Breast epithelium (tissue), 4 donors: ENCODE measurements at places on chromosomes 2 and 18.

DNA sequence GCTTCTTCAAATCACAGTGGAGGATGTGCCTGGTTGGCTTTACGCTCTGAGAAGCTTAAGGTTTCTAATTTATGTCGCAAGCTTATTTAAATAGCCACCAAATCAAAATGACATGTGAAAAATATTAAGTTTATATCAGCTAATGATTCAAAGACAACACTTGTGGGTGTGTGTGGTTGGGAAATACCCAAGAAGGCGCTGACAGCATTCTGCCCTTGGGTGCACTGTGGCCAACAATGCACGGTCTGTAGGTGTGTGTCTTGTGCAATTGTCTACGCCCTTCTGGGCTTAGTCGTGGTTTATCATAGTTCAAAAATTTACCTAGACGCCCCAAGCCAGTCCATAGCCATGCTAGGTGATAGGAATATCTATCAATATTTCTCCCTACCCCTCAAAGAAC is 60.9 kb downstream of the KCTD1 start:
- DNase-seq: no peak

GRCh38 chr2:28168376-28168775 is 224.3 kb upstream of the FOSL2 start:
- DNase-seq: no peak

DNA sequence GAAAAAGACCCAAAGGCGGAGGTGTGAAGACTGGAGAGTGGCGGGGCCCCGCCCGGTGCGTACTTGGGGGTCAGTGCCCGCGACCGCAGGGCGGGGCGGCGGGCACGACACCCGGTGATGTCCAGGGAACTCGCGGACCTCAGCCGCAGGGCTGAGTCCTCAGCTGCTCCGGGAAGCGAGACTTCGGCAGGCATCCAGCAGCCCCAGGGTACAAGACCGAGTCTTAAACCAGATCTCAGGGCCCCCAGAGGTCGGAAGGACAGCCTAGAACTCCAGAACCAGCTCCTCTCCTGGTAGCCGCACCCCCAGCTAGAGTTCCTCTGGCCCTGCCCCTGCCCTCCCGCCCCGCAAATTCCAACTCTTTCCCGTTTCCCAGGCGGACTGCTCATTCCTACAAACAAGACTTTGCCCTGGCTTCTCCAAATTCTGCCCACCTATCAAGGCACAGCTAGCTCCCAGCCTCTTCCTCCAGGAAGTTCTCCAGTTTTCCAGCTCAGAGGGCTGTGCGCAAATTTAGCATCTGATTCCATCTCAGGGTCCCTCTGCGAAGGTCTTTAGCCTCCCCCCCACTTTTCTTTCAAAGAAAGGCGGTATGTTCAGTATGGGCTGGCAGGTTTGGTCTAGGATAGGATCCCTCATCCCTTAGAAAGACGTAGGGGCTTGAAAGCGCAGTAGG is 26.0 kb upstream of the NOTO start:
- DNase-seq: no peak

GRCh38 chr2:97718051-97718882 is 4.9 kb downstream of the ZAP70 start:
- DNase-seq: no peak

DNA sequence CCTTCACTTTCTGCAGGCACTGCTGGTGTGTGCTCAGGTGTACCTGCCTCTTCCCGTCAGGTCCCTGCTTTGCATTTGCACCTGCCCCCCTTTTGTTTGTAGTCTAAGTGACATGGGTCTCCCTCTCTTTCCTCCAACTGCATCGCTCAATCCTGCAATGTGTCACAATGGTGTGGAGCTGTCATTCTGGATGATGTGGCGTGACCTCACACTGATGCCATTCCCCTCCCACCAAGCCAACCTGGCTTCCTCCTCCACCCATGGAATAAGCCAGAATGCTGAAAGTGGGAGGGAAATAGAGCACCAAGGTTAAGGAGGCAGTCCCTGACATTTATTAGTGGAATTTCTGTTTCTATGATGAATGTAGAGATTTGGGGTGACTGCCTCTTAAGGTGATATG is 156.7 kb downstream of the ZBTB7C start:
- no peak for DNase-seq

DNA sequence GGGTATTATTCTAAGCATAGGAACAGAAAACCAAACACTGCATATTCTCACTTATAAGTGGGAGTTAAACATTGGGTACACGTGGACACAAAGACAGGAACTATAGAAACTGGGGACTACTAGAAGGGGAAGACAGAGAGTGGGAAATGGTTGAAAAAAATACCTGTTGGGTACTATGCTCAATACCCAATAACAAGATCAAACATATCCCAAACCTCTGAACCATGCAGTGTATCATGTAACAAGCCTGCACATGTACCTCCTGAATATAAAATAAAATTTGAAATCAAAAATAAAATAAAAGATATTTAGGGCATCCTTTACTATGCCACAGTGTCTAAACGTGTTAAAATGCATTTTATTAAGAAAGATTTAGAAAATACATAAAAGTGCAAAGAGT is 221.0 kb upstream of the TFPI start:
- no peak for DNase-seq

DNA sequence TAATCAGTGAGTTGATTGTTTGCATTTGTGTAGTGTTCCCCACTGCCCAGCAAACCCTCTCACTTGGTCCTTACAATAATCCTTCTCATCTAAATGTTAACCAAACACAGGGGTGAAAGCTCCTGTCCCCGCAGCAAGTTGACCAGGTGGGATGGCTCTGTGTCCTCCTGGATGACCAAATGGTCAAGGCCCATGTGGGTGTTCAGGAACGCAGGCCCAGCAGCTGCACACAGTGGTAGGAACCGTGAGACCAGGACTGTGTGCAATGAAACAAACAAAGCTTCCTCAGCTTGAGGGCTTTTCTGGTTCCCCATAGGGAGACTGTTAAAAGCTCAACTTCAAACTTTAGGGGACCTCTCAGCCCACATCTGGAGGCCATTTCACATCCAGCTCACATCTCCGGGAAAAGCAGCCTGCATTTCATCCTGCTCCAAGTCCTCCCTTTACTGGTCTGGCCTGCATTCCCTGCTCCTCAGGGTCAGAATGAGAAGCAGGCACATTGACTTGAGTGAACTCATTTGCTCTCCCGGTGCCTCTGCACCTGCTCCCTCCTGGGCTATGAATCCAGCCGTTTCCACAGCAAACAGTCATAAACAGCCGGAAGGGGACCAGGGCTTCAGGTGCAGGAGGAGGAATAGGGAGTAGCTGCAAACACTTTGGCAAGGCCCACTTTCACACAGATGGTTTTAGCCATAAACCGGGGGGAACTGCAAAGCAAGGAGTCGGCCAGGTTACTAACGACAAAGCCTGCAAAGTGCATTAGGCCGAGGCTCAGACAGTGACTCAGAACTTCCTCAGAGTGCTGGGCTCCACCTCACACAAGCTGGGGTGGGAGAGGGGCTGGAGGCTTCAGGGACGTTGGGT is 144.7 kb downstream of the CAPN13 start:
- no peak for DNase-seq

GRCh38 chr2:99789849-99790248 is 300.0 kb upstream of the REV1 start:
- no peak for DNase-seq

GRCh38 chr18:38329145-38329544 is 763.5 kb upstream of the CELF4 start:
- DNase-seq: no peak

DNA sequence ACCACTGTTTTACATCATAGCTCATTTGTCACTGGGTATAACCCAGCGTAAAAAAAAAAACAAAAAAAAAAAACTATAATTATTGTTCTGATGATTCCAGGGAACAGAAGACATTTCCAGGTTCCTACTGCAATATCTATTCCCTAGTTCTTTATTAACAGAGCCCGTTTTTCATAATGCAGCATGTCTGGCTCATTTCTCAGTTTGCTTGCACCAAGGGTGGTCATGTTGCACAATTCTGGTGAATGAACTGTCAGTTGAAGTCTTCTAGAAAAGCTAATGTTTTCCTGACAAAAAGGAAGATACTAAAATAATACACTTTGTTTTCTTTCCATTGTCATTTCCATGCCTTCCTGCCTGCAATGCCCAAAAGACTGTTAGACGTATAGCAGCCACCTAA is 180.1 kb downstream of the RDH14 start:
- DNase-seq: no peak

GRCh38 chr2:113720167-113720566 is 36.3 kb downstream of the SLC35F5 start:
- no peak for DNase-seq

- no peak for DNase-seq
Measured at GRCh38 chr2:139403948-139404347, 623.8 kb upstream of the NXPH2 start.

DNA sequence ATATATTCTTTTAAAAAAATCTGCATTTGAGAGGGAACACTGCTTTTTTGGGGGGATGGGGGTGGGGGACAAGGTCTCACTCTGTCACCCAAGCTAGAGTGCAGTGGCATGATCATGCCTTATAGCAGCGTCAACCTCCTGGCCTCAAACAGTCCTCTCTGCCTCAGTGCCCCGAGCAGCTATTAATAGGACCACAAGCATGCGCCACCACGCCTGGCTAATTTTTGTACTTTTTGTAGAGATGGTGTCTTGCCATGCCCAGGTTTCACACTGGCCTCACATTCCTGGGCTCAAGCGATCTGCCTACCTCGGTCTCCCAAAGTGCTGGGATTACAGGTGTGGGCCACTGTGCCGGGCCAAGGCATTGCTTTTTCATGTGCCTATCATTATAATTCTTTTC is 154.2 kb downstream of the ATAD2B start:
- no peak for DNase-seq

- DNase-seq: no peak
Measured at GRCh38 chr2:50743471-50743870, 288.5 kb downstream of the NRXN1 start.

DNA sequence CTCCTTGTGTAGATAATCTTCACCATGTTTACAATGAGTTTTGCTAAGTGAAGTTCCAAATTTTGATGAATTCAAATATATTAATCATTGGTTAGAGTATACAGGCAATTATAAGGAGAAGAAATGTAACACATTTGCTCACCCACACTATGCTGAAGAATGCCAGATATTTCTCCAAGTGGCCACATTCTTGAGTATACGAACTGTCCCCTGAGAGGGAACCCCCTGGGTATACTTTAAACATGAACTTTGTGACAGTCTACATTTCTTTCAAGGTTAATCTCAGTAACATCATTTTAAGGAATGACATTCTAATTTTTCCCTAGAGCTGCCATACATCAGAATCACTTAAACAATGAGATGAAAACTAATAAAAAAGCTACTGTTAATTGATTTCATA is 39.8 kb upstream of the CDKL4 start:
- DNase-seq: no peak

- DNase-seq: no peak
Measured at GRCh38 chr2:41378420-41378819, 669.4 kb upstream of the PKDCC start.

- no peak for DNase-seq
Measured at GRCh38 chr2:9310377-9310776, 103.8 kb downstream of the ASAP2 start.

GRCh38 chr18:48805826-48806535 is 144.8 kb downstream of the SMAD7 start:
- DNase-seq: no peak

- no peak for DNase-seq
Measured at GRCh38 chr2:118766871-118767270, 80.6 kb downstream of the EN1 start.

GRCh38 chr2:173874003-173874893 is 90.9 kb downstream of the SP3 start:
- no peak for DNase-seq

DNA sequence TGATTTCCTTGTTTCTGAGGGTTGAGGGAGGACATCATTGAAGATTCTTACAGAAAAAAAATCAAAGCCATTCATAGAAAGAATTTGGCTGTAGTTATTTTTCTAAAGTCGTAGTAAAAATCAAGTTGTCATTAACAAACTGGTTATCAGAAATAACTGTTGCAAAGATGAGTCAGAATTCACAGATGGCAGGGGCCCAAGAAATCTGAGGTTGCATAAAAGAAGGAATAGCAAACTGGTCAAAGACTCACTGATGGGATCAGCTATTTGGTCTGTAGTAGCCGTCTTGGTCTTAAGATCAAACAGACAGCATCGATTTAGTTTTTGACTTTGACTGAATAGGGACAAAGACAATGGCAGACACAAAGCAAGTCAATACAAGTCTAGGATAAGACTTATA is 334.3 kb downstream of the FIGN start:
- no peak for DNase-seq

- no peak for DNase-seq
Measured at GRCh38 chr2:122323927-122324326, 568.5 kb downstream of the TSN start.

DNA sequence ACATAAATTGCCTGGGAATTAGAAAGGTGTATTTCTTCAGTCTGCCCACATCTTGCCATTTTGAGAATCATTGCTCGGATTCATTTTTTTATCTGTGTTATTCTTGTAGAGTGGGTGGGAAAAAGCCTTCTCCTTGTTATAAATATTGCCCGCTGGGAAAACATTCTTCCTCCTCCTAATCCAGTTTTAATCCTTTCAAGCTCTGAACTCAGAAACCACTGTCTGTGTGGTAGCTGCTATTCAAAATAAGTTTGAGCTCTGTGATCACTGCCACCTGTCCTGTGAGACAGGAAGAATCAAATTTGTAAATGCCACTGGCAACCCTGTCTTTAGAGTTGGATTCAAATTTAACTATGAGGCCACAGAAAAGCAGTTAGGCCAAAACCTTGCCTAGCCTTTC is 1875.2 kb upstream of the PIK3C3 start:
- DNase-seq: no peak

GRCh38 chr18:7020995-7021777 is 96.4 kb downstream of the LAMA1 start:
- no peak for DNase-seq

GRCh38 chr18:28767201-28767600 is 590.3 kb upstream of the CDH2 start:
- DNase-seq: no peak

GRCh38 chr2:176561706-176562105 is 292.5 kb downstream of the MTX2 start:
- no peak for DNase-seq

- no peak for DNase-seq
Measured at GRCh38 chr2:99140056-99140859, 1.2 kb upstream of the C2orf15 start.

DNA sequence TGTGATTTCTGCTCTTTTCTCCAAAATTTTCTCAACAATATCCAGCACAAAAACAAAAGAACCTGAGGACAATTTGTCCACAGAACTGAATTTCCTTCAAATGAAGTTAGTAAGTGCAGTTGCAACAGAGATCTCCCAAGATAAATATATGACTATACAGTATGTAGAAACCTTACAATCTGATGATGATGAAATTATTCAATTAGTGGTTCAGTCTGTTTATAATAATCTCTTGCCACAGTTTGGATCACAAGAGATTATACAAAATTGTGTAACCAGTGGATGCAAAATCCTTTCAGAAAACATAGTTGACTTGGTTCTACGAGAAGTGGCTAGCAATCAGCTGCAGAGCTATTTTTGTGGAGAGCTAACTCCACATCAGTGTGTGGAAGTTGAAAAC is 68.7 kb downstream of the FSIP2 start:
- DNase-seq: no peak
